ENCODE measurements at places on chromosomes 16 and 17. TPM values are rescaled to one million over a fixed set of nuclear protein-coding genes. Genes with fewer than 3 reads are reported as not detected.

The BOLA2 gene
- 14.6 TPM for polyA plus RNA-seq

GRCh38 chr16:19936441-19936840 is 51.8 kb upstream of the GPRC5B start:
- no peak for DNase-seq

- DNase-seq: no peak
Observed at GRCh38 chr16:47424846-47425245, 36.0 kb downstream of the ITFG1 start.

DNA sequence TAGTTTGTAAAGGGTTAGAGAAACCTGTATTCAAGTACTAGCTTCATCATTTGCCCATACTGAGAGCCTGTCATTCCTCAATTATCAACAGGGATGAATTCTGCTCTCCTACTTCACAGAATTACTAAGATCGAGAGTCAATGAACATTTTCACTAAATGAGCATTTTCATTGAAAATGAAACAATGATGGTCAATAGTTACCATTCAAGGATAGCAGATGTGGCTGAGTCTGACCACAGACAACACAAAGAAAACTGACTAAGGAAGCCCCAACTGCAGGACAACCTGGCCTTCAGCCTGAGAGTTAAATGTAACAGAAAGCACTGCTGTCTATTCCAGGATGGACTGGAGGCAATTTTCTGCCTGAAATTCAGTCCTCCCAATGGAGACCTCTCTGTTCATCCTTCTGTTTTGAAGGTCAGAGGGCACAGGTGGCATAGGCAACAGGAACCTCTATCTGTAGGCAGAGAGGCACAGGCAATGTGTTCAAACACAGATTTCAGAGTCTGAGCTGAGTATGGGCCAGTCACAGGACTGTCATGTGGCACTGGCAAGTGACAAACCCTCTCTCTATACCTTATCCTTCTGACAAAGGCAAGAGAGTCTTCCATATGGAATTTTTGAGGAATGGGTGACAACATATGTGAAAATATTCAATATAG is 19.5 kb downstream of the TRAF4 start:
- DNase-seq: no peak
